ENCODE measurements at places on chromosomes 5 and 9.

DNA sequence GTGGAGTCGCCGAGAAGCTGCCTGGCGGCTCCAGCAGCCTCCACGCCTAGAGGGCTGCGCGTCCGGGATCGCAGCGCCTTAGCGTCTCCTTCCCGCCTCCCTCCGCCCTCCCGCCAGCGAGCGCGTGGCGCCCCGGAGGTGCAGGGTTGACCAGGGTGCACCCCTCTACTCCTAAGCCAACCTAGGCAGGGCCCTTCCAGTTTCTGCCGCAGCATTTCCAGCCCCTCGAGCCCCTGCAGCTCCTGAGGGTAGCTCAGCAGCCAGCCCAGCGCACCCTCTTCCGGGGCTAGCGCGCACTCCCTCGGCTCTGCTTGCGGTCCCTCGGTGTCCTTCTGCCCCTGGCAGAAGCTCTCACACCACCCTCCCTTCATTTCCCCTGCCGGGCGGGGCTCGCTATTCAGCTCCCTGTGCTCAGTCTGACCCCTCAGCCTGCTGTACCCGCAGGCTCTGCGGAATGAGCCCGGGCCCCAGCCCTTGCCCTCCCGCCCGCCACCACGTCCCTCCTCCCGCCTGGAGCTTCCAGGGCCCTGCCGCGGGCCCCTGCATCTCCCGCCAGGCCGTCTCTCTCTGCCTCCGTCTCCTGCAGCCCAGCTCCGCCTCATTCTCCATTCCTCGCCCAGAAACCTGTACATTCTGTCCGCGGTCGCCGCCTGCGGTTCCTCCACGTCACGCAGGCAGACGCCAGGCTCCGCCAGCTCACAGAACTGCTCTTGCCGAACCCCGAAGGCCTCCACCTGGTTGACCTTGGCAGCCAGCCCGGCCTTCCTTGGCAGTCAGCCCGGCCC, 61.8 kb downstream of the SPATA31C2 start:
- peak; percentile 3 for DNase-seq

- DNase-seq = no peak
Measured at GRCh38 chr5:160843240-160843639, 8.8 kb downstream of the ATP10B start.

DNA sequence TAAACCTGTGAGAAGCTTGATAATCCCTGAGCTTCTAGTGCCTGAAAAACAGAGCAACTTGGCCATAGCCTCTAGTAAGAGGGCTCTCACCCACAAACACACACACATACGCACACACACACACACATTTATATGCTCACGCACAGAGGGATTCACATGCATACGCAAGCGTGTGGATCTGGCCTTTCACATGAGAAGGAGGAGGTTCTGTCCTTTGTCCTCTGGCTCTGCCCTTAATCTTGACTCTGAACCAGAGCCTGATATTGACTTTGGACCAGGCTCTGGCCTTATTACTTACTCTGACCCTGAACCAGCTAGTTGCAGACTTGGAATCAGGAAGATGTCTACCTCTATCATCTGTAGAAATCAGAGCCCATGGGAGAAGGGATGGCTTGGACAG, 10.0 kb upstream of the P4HA2 start:
- no peak for DNase-seq

- no peak for DNase-seq
Measured at GRCh38 chr5:4019009-4019769, 423.6 kb downstream of the IRX1 start.

GRCh38 chr5:56019306-56020272, 24.8 kb upstream of the IL6ST start:
- peak; percentile 1 for DNase-seq

DNA sequence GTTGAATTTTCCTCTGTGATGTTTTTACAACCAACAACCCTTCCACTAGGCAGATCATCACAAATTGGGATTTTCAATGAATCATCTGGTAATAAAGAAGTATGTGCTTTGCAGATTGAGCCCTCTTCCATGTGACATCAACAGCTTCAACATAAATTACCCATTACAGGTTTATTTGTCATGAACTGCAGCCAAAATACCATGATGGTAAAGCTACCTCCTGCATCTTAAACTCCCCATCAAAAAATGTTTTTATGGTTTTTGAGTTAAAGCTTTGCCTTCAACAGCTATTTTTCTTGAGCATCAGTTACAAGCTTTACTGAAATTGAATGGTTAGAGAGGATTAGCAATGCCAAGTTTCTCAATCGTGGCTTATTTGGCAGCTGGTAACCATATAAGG, 211.4 kb upstream of the TUSC1 start:
- DNase-seq = no peak

- DNase-seq = no peak
Measured at GRCh38 chr5:154997746-154998145, 15.8 kb upstream of the KIF4B start.

DNA sequence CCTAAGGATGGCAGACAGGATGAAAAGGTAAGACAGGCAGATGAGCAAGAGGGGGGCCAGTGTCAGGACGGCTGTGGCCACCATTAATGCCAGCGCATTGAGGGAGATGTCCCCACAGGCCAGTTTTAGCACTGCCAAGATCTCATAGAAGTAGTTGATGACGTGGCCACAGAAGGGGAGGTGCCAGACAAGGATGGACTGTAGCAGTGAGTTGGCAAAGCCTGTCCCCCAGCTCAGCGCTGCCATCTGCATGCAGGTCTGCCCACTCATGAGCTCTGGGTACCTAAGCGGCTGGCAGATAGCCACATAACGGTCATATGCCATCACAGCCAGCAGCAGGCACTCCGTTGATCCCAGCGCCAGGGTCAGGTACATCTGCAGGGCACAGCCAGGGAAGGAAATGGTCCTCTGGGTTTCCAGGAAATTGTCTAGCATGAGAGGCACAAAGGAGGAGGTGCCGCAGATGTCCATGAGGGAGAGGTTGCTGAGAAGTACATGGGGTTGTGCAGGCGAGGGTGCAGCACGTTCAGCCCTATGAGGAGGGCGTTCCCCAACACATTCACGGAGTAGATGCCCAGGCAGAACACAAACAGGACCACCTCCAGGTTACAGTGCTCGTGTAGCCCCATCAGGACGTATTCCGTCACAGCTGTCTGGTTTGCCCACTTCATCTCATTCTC, 10.8 kb downstream of the OR13J1 start:
- DNase-seq = no peak

- DNase-seq = no peak
Measured at GRCh38 chr5:25006734-25007133, 362.0 kb upstream of the CDH10 start.

DNA sequence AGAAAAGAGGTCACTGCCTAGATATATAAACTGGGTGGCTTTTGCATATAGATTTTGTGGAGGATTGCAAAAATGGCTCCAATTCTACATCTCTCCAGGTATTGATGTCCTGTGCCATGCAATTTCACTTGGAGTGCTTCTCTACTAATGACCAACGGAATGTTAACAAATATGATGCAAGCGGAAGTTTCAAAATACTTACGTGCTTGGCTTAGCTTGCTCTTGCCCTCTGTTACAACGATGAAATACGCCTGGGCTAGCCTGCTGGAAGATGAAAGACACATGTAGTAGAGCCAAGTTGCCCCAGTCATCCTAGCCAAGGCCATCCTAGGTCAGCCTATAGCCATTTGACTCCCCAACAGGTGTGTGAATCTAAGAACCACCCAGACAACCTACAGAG, 3.6 kb upstream of the POC5 start:
- no peak for DNase-seq

DNA sequence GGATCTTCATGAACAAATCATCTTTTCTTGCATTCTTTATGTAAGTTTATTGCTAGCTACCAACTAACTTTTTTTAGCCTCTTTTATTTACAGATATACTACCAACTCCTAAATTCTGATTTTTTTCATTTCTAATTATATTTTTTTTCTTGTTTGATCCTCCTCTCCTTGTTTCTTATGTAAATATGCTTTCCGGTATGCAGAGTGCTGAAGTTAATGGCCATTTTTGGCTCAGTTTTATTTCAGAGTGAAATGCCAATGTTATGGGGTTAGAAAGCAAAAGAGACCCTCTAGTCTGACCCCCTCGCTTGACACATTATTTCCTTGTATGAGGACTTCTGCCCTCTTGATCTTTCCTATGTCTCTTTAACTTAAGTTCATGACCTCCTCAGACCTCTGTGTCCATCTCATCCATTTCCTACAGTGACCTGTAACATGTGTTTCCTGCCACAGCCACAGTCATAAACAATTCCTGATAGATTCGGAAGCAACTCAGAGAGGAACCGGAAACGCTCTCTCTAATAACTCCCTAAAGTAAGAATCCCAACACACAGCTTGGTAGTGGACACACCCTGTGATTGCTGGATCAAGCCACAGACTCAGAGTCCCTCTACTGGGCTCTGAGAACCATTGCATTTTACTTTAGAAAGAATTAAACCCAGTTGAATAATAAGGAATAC, 42.9 kb upstream of the AFAP1L1 start:
- no peak for DNase-seq

DNA sequence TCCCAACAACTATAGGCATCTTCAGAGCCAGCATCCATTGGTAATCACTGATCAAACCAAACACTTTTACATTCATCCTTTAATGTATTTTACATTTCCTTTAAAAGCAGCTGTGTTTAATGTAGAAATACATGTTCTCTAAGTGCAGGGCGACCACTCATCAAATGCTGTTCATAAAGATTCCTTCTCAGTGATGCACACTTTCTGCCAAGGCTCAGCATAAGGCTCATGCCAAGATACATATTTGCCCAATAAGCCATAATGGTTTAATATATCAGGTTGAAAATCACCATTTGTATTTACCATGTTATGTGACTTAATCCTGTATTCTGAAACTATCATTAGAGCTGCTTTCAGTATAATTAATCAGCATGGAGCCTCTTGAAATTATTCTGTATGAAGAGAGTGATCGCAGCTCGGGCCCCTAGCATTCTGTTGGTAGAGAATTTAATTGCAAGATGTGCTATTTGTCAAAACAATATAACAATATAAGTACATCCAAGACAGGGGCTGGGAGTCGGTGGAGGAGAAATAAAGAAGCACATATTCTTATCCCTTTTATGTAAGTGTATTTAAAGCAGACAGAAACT, 267.5 kb downstream of the EBF1 start:
- DNase-seq = no peak

GRCh38 chr5:169701910-169702451, 64.9 kb downstream of the DOCK2 start:
- no peak for DNase-seq

GRCh38 chr5:134840811-134841210, 5.0 kb upstream of the C5orf24 start:
- DNase-seq = no peak

- no peak for DNase-seq
Measured at GRCh38 chr5:110088676-110089436, 399.1 kb downstream of the MAN2A1 start.

GRCh38 chr5:10489810-10490426, 48.2 kb downstream of the ROPN1L start:
- no peak for DNase-seq

- no peak for DNase-seq
Measured at GRCh38 chr5:116766470-116766947, 191.9 kb upstream of the SEMA6A start.

DNA sequence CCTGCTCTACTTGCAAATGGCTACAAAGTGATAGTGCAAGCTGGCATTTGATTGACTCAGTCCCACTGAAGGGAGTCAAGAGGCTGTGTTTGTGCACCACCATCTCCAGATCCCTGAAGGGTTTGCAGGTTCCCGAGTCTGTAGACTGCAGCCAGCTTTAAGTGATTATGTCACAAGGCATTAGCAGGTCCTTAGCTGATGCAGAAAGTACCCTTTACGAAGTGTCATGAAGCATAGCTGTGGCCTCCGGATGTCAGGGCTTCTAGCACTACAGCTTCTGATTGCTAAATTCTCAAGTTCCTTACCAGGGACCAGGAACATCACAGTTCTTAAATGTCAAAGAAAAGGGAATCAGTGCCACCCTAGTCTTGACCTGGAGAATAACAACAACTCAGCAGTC, 311.3 kb upstream of the TRPC7 start:
- DNase-seq = no peak

GRCh38 chr9:95368377-95369160, 51.1 kb upstream of the FANCC start:
- DNase-seq = no peak

DNA sequence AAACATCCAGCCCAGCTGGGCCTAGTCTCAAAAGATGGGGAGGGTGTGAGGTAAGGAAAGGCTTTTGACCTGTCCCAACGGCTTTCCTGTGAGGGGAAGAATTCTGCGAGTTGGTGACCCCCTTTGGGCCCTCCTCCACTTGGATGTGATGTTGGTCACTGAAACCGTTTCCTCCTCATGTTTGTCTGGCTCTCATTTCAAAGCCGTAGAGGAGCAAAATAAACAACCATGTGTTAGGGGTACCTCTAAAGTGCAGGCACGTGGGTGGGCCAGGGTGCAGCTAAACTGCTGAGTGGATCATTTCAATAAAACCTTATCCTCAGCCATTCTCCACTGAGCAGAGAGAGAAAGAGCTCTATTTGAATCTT, 84.3 kb upstream of the MELK start:
- no peak for DNase-seq

DNA sequence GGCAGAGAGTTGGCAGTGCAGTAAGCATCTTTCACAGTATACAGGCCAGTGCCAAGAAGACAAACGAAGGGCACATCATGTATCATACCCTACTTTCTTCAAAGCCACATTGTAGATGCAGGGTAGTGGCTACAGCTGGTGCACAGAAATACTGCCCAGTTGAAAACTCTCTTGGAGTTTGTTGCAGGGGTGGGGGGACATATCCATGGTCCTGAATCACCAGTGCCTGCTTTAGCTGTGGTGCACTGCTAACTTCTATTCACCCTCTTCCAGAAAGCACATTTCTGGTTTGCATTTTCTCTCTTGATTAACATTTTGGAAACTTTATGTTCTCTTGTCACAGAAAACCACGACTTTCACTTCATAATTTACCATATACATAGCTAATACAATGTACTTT, 196.6 kb downstream of the PAPPA start:
- no peak for DNase-seq

- DNase-seq = no peak
Measured at GRCh38 chr9:82188817-82189216, 200.2 kb downstream of the SPATA31D1 start.

GRCh38 chr5:117889596-117889995, 1098.8 kb downstream of the DTWD2 start:
- no peak for DNase-seq

GRCh38 chr9:106596984-106597383, 266.0 kb upstream of the ZNF462 start:
- DNase-seq = no peak

- DNase-seq = no peak
Measured at GRCh38 chr5:179413086-179413690, 67.9 kb upstream of the ADAMTS2 start.

DNA sequence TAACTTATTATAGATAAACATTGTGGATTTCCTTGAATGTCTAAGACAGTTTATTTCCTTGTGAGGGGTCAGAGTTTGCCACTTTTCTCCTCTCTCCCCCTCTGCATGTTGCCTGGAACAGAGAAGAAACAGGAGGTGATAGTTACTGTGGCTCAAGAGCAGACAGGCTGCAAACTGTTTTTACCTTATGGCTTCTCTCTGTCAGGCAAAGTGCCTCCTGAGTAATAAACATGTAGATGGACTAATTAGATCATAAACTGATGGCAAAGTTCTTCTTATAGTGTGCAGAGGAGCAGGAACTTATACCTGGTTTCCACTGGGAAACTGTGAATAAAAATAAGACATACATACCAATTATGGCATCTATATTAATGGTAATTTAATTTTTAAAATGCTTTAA, 133.1 kb upstream of the CDH12 start:
- DNase-seq = no peak

GRCh38 chr5:98917433-98917832, 11.4 kb downstream of the CHD1 start:
- no peak for DNase-seq

Measured in central memory CD4-positive, alpha-beta T cell (primary cell).